ENCODE measurements at places on chromosomes 2 and 18.

DNA sequence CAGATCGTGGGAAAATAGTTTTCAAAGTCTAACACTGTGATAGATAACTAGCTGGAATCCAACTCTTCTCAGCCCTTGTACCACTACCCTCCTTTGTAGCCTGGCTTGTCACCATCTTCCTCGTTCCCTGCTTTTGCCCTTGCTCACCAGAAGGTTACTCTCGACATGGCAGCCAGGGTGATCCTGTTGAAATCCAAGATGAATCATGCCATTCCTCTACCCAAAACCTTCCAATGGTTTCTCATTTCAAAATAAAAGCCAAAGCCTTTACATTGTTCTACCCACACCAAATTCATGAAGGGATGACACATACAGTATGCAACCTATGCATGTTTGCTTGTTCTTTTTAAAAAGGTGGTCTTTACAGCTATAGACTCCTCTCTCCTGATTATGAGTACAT lies 45.7 kb downstream of the STAT4 start:
- DNase-seq = no peak

GRCh38 chr2:23322567-23323197 lies 62.3 kb upstream of the KLHL29 start:
- DNase-seq = no peak

GRCh38 chr18:9775178-9775577 lies 67.1 kb downstream of the RAB31 start:
- DNase-seq = no peak

GRCh38 chr18:54776282-54776977 lies 51.8 kb upstream of the RAB27B start:
- DNase-seq = no peak

DNA sequence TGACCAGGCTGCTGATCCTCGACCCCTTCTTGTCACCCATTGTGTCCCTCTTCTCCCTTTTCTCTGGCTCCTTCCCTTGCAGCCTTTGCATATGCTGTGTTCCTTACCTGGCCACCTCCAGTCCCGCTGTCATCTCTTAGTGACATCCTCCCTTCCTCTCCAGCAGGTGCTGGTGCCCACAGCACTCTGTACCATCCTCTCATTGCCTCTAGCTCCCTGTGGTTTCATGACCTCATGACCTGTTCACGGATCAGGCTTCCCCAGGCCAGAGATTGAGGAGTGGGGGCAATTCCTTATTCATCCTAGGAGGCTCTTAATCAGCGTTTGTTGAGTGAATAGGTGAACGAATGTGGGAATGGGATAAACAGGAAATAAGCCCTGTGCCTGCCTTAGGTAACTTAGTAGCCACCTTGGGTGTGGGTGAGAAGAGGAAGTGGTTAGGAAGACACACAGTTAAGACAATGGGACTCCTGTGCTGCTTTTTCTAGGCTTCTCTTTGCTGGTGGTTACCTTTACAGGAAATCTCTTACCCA lies 35.5 kb downstream of the ITGA6 start:
- DNase-seq = no peak

- DNase-seq = no peak
These were observed 386.9 kb downstream of the FIGN start for GRCh38 chr2:163348857-163349380.

- DNase-seq = no peak
These were observed 34.2 kb downstream of the HJURP start for GRCh38 chr2:233819884-233820773.

DNA sequence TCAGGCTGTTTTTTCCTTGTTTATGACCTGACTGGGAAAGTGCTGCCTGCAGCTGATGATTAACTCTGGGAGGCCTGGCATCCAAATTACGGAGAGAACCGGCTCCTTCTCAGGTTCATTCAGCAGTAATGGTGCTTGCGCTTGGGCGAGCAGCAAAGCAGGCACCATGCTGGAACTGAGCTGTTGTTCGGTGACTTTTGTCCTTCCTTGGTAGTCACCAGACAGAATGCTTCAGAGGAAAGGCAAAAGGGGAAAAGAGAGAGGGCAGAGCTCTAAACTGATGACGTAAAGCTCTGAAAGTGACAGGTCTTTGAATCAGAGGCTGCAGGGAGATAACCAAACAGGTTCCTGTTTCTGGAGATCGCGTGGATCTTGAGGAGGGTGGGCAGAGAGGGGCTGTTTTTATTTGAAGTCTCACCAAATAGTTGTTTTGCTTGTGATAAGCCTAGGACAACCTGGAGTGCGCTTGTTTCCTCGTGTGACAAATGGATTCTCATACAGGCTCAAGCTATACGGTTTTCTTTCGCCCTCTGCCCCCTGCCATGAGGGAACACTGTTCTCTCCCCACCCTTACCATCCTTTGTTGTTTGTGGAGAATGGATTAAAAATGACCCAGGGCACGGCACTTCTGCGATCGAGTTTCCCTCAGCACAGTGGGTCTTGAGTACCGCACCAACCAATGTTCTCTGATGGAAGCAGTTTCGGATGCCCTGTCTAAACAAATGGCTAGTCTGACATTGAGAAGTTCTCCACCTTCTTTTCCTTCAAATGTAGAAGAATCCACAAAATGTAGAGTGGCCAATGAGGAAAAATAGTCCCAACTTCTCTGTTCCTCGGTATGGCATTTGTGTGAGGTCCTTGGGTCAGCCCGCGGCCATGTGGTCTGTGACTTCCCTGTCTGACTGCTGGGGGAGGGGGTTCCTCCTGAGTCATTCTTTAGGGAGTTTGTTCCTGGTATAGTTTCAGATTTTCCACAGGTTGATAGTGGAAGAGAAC lies 1.3 kb downstream of the RASGRP3 start:
- peak; percentile 16 for DNase-seq

- no peak for DNase-seq
These were observed 103.5 kb downstream of the CABLES1 start for GRCh38 chr18:23238651-23239349.

- no peak for DNase-seq
These were observed 14.1 kb upstream of the PMAIP1 start for GRCh38 chr18:59885579-59886163.

GRCh38 chr2:54503192-54503591 lies 47.1 kb downstream of the SPTBN1 start:
- DNase-seq = peak; percentile 26

GRCh38 chr2:3483227-3483985 lies 35.9 kb downstream of the ADI1 start:
- DNase-seq = no peak

- DNase-seq = no peak
These were observed 52.1 kb upstream of the LAPTM4A start for GRCh38 chr2:20103530-20103929.

GRCh38 chr18:69718912-69719547 lies 228.6 kb downstream of the CD226 start:
- DNase-seq = no peak

DNA sequence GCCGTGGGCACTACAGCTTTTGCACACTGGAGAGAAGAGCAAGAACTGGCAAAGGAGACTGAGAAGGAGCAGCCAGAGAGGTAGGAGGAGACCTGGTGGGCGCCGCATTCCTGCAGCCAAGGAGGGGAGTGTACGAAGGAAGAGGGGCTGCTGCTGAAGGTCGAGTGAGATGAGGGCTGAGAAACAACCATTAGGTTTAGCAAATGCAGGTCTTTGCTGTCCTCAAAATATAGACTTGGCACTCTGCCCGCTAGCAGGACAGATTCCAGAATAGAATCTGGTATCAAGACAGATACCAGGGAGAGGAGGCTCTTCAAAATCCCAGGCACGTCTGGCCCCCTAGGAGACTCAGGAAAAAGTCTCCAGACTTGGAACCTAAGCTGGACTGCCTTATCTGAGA lies 83.0 kb downstream of the TGOLN2 start:
- DNase-seq = no peak

DNA sequence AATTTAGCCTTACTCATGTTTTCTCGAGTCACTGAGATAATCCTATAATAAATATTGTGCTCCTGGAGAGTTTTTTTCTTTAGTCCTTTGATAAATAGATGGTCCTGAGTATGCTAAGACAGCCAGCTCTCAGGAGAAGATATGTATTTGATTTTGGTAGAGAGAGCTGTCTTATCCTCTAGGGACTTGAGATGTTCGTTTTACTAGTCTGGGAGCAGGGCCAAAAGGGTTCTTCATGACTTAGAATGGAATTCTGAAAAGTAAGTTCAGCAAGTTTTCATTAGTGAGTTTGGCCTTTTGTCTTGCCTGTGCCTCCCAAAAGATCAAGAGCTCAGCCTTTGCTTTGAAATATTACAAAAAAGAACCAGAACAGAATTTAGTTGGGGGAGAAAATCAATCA lies 246.7 kb downstream of the BABAM2 start:
- no peak for DNase-seq

- DNase-seq = no peak
These were observed 136.1 kb downstream of the SPOPL start for GRCh38 chr2:138637686-138638085.

GRCh38 chr2:174703430-174703829 lies 60.8 kb downstream of the CHRNA1 start:
- DNase-seq = no peak

DNA sequence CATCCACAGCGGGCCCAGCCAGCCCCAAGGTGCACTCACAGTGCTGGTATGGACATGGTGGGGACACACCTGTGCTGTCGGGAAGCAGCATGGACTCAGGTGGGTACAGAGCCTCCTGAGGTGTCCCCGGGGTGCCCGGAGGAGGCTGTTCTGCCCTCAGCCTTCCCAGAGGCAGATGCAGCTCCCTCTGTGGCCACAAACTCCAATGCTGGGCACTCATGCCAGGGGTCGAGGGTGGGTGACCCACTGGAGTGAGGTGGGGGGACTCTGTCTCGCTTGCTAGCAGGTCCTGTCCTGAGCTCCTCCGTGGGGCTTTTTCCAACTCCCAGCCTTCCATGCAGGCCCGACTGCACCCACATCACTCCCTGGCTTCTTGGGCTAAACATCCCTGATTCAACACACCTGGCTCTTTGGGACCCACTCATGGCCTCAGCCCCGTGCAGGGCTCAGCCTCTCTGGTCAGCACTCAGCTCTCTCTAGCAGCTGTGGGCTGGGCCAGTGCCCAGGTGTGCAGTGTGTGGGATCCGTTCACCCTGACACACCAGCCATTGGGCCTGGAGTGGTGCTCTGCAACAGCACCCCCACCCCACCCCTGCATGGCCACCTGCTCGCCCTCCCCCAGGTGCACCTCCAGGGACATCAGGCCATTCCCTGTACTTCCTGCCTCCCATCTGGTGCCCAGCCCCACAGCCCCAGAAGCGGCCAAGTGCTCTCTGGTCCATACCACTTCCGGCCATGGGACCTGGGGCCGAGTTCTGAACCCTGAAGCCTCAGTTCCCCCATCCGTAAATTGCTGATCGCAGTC lies 16.0 kb downstream of the RAMP1 start:
- DNase-seq = no peak

DNA sequence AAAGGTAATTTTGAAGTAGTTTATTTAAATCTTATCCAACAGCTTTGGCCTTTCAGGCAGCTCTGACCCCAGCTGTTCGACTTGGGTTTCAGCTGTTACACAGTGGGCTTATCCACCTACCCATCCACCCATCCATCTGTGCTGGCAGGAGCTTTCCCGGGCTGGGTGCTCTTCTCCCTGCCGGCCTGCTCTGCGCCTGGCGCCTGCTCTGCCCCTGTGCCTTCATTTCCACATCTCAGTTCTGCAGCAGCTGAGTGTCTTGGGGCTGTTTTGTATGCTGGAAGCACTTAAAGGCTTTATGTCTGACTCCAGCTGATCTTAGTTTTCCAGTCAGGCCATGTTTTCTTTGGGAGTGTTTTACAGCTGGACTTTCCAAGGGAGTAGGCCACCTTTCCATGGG lies 24.2 kb downstream of the LDLRAD4 start:
- DNase-seq = no peak

DNA sequence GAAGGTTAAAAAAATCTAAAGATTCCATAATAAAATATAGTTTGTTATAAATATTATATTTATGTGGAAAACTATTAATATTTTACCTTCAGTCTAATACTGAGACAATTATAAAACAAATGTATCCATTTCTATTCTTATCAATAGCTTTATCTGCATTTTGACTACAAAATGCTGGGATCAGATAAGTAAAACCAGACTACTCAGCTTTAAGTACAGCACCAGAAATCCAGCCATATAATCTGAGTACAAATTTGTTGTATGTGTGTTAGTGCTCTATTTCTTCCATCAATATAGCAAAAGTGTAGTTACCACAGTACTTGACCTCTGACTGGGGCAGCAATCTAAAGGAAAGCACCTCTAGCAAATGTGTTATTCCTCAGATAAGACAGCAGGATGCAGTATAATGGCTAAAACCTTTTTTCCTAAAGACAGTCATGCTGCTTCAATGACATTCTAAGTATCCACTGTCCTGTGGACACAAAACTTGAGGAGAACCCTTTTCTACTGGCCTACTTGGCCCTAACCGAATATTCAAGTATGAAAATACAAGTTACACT lies 68.1 kb downstream of the OLA1 start:
- no peak for DNase-seq

DNA sequence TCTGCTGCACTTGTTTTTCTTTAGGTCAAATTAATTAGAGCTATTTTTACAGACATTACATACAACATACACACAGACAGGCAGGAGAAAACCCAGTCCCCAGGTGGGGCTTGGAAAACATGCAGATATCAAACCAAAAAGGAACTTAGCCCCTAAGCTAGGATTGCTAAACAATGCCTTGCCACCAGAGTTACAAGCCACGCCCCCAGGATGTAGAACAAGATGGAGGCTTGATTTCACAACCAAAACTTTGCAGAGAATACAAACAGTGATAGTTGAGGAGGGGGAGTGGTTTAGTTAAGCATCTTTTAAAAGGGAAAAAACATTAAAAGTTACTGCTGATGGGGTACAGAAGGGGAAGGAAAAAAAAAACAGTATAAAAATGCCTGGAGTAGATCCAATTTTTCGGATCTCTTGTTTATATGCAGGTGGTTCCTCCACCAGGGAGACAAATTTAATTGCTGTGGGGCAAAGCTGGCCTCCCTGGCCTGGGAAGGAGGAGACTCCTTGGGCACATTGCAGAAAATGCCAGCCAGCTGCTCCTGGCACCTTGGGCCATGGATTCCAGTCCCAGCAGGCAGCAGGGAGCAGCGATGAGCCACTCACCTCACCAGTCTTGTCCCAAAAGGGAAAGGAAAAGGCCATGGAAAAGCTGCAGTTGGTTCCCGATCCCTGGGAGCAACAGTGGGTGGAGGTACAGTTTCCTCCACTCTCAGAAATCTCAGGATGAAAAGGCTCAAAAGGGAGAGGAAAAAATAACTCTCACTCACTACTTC lies 348.4 kb upstream of the REG3G start:
- DNase-seq = no peak

- DNase-seq = no peak
These were observed 20.3 kb downstream of the KCNK3 start for GRCh38 chr2:26712486-26713465.

DNA sequence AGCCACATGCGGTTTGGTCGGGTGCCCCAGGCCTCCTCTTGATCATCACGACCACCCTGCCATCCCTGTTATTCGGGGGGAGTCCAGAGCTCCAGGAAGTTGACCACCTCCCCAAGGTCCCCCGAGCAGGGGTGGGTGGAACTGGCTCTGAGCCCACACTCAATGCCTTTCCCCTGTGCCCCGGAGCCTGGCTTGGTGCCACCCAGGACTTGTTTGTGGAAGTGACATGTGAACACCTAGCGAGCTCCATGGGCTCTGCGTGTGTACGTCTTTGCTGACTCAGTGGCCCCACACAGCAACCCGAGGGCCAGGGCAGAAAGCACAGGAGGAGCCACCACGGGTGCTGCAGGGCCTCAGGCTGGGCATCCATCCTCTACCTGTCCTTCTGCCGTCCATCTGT lies 32.5 kb downstream of the ODC1 start:
- no peak for DNase-seq

GRCh38 chr2:28134262-28134812 lies 243.8 kb downstream of the BABAM2 start:
- DNase-seq = no peak
